ENCODE measurements at places on chromosomes 16 and 17.

- no peak for DNase-seq
These were observed at the start of gene WFIKKN2 for GRCh38 chr17:50835301-50836234. TSS of gene WFIKKN2 (plus strand) at chr17:50835586. CDS start at chr17:50835938, 352 bp downstream.

DNA sequence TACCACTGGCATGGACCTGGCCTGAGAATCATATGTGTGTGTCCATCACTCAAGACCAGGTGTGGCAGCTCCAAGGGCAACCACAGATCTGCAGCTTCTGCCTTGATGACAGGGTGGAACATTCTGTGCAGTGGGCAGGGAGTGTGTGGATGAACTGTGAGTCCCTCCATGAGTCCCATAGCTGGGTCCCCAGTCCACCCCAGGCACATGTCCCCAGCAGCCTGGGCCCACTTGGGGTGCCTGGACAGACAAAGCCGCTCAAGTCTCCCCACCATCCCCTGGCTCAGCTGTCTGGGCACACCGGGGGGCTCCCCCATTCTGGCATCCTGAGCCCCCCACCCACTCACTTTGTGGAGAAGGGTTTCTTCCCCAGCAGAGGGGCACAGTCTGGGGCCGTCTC, 4.6 kb upstream of the KRT16 start:
- no peak for DNase-seq

DNA sequence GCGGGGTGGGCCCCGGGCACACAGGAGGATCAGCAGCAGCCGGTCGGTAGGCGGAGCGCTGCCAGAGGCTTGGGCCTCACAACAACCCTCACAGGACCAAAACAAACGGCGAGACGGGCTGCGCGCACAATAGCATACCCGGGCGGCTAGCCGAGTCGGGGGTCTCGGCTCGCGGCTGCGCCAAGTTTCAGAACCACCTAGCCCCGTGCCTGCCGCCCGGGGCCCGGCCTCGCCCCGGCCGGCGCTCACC, 732 bp downstream of the ULK2 start:
- no peak for DNase-seq

DNA sequence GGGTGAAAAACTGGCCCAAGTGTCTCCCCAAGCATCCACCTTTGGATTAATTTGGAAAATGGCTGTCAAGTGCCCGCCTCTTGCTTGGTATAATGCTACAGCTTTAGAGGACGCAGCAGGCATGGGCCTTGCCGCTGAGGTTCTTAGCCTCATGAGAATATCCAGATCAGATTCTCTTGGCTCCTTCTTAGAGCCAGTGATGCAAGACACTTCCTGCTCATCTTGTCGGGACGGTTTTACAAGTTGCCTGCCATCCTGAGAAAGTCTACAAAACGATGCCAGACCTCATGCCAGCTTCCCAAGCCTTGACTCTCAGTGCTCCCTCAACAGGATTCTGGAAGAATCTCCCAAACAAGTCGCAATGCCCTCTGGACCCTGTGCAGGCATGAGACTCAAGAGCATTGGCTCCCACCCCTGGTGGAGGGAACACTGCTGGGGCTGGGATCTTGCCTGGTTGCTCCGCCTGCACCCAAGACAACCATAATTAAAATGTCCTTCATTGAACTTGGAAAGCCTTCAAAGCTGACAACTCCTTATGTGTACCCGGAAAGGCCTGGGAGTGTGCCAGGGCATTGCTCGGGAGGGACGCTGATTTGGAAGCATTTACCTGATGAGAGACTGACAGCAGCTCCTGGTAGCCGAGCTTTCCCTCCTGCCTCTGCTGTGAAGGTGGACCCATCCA, 25.8 kb upstream of the STH start:
- DNase-seq, result no peak

- DNase-seq, result no peak
These were observed 8.5 kb downstream of the NAGPA start for GRCh38 chr16:5025171-5025632.

DNA sequence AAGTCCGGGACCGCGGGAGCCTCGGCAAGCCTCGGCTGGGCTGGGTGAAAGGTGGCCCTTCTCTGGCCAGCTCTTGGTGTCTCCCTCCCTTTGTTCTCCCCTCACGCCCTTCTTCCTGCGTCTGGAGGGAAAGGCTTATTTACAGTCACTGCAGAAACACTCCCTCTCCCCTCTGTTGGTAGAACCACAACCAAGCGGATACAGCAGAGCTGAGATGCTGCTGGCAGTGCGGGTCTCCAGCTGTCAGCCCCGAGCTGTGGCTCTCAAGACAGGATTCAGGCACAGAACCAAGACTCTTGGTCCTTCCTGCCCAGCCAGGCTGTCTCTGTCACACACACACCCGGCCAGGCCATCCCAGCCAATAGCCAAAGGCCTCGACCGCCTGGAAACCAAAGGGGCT, 133.3 kb downstream of the ENGASE start:
- DNase-seq, result no peak

DNA sequence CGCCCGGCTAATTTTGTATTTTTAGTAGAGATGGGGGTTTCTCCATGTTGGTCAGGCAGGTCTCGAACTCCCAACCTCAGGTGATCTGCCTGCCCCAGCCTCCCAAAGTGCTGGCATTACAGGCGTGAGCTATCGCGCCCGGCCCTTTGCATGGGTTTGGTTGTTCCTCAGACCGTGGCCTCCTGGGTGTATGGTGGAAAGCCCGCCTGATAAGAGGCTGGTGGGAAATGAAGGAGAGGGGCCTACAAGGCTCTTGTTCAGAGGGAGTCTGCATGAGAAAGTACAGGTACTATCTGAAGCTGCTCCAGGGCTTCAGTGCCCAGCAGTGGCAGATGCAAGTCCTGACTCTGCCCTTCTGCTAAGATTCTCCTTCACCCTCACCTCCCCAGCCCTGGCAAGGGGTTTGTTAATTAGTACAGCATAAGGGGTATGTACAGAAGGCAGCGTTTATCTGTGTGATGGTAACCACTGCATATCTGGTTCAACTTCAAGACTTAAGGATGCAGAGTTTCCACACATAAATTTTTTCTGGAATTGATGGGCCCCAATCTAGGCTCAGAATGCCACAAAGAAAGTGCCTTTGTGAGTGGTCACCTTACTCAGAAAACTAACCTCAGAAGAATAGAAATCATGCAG, 24.2 kb downstream of the GRB7 start:
- no peak for DNase-seq

Measured in glomerular endothelial cell (primary cell).